ENCODE measurements at places on chromosomes 1 and 21. TPM values are rescaled to one million over a fixed set of nuclear protein-coding genes. Genes with fewer than 3 reads are reported as not detected.

NUP133 gene
- total RNA-seq, result 53.9 TPM

- no peaks in the 10 kb centered on the region for H3K36me3 ChIP-seq
- H3K4me3 ChIP-seq, result no peak overlapping the region
- H3K27ac ChIP-seq, result no peak overlapping the region
- H3K4me1 ChIP-seq, result peaks cover 8% of the 10 kb centered on the region
Measured at GRCh38 chr1:47424336-47424982, 8.4 kb downstream of the FOXE3 start.

- H3K4me3 ChIP-seq, result no peak overlapping the region
- peaks cover 10% of the 10 kb centered on the region for H3K4me1 ChIP-seq
- no peaks in the 10 kb centered on the region for H3K36me3 ChIP-seq
- no peak for DNase-seq
- H3K27me3 ChIP-seq, result peaks cover 29% of the 10 kb centered on the region
- H3K27ac ChIP-seq, result no peak overlapping the region
Measured at GRCh38 chr1:53378932-53379661, 51.2 kb upstream of the LRP8 start.

DNA sequence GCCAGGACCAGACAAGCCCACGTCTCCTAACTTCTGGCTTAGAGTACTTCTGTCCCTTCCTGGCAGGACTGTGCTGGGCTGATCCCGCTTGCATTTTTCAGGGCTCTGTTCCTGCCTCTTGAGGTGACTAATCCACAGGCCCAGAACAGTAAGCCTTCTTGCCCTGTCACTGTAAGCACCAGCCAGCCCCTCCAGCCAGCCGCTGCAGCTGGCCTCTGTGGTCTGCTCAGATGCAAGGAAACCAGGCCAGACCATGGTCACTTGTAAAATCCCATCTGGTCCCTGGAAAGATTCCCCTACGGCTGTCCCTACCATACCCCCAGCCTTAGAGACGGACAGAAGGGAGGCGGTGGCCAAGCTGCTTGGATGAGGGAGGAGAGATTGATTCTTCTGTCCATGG lies 74.2 kb downstream of the KIRREL1 start:
- peaks cover 9% of the 10 kb centered on the region for H3K27me3 ChIP-seq
- H3K36me3 ChIP-seq, result peaks cover 4% of the 10 kb centered on the region
- H3K4me1 ChIP-seq, result peaks cover 69% of the 10 kb centered on the region
- DNase-seq, result no peak
- no peak overlapping the region for H3K27ac ChIP-seq

- H3K36me3 ChIP-seq, result no peaks in the 10 kb centered on the region
- H3K27me3 ChIP-seq, result no peaks in the 10 kb centered on the region
Measured at GRCh38 chr1:80003250-80003649, 996.7 kb upstream of the ADGRL4 start.

CALML6 gene
- 0.36 TPM for total RNA-seq

SPRR2G gene
- not detected for total RNA-seq

DNA sequence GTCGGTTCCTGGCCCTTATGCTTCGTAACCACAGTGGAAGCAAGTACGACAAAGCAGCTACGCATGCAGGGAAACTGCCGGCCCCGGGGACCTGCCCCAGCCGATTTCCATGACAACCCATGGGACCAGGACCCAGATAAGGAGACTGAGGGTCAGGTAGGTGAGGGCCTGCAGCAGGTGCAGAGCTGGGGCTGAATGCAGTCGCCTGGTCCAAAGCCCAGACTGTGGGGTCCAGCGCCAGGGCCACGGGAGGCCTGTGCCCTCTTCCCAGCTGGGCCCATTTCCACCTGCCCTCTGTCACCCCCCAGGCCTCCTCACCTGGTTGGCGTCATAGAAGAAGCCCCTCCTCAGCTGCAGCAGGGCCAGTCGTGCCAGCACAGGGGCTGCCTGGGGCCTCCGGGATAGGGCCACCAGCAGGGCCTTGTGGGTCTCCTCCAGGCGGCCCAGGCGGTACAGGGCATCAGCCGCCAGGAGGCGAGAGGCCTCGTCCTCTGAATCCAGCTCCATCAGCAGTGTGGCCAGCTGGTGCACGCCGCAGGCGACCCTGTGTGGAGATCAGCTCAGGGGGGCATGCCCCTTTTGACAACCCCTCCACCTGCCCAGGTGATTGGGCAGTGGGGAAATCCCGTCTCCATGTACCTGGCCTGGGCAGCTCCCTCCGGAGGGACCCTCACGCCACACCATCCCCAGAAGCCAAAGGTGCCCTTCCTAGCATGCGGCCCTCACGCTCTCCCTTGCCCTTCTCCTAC lies 14.2 kb downstream of the TTC34 start:
- no peak overlapping the region for H3K4me3 ChIP-seq
- H3K4me1 ChIP-seq, result no peaks in the 10 kb centered on the region

DNA sequence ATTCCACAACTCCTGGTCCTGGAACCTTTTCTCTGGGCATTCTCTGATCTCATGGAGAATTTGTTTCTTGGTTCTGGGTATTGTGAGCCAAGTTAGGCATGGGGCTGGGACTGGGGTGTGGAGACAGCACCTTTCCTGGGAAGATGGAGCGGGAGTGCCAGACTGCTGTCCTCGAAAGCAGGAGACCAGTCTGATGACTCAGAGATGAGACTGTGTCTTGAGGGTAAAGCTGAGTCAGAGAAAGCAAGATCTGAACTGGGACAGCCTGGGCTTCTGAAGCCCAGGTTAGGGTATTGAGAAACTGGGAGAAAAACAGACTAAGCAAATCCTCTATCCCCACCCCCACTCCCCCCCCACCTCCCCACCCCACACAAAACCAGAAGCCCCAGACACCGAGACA lies 2.2 kb upstream of the KANK4 start:
- no peaks in the 10 kb centered on the region for H3K36me3 ChIP-seq
- no peak for DNase-seq
- H3K27ac ChIP-seq, result no peak overlapping the region

GRCh38 chr1:98164509-98164908 lies 243.7 kb upstream of the DPYD start:
- H3K4me1 ChIP-seq, result no peaks in the 10 kb centered on the region
- no peak for DNase-seq
- no peaks in the 10 kb centered on the region for H3K36me3 ChIP-seq
- H3K27me3 ChIP-seq, result no peaks in the 10 kb centered on the region
- no peak overlapping the region for H3K4me3 ChIP-seq
- no peak overlapping the region for H3K27ac ChIP-seq

FCRL5 gene
- total RNA-seq, result not detected

ZC3H12A gene
- total RNA-seq, result 18.3 TPM

GRCh38 chr1:205775717-205776056 lies 405 bp upstream of the RAB29 start:
- peak overlapping the region; percentile 91 for H3K27ac ChIP-seq
- peaks cover 38% of the 10 kb centered on the region for H3K27me3 ChIP-seq
- H3K4me1 ChIP-seq, result peaks cover 14% of the 10 kb centered on the region
- no peak for DNase-seq
- no peaks in the 10 kb centered on the region for H3K36me3 ChIP-seq

GRCh38 chr1:191882870-191883269 lies 275.4 kb upstream of the RGS18 start:
- H3K36me3 ChIP-seq, result no peaks in the 10 kb centered on the region
- no peak overlapping the region for H3K27ac ChIP-seq
- no peak for DNase-seq

GBP5 gene
- 0.56 TPM for total RNA-seq

KLF17 gene
- not detected for total RNA-seq

DNA sequence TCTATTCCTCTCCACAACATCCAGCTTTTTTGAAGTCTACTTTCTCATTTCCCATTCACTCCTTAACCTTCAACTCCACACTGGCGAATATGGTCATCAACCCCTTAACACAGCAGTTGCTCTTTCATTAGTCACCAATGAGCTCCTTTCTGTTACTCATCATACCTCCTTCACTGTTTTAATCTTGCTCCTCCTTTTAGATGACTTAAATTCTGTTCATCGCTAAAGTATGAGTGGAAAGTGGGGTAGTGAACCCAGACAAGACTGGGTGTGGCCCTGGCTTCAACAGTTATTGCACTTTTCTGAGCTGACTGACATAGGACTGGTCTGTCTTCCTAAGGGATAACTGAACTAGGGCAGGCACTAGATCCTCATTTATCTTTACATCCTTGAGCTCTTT lies 51.3 kb downstream of the AKT3 start:
- no peaks in the 10 kb centered on the region for H3K4me1 ChIP-seq
- H3K4me3 ChIP-seq, result no peak overlapping the region
- H3K36me3 ChIP-seq, result no peaks in the 10 kb centered on the region
- no peak for DNase-seq
- H3K27ac ChIP-seq, result no peak overlapping the region
- H3K27me3 ChIP-seq, result no peaks in the 10 kb centered on the region

PCAT6 gene
- 13.9 TPM for total RNA-seq

DNA sequence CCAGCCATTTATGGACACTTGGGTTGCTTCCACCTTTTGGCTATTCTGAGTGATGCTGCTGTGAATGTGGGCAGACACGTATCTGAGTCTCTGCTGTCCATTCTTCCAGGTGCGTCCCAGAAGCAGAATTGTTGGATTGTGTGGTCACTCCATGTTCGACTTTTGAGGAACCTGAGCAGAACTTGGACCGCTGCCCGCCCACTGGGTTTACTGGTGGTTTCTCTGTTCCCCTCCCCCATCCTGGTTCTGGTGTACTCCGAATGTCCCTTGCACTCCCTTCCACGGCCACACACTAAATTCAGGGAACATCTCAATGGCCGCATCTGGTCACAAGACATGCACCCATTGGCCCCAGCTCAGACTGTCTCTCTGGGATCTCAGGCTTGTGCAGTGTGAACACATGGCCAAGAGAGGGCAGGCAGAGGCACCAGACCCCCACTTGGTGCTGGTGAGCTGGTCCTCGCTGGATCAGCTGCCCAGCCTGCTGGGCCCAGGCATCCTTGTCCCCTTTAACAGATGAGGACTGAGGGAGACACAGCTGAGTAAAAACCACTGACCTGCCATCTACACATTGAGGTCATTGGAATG lies 565.1 kb downstream of the NPHP4 start:
- DNase-seq, result no peak
- H3K27me3 ChIP-seq, result peaks cover 68% of the 10 kb centered on the region
- no peaks in the 10 kb centered on the region for H3K36me3 ChIP-seq
- H3K4me1 ChIP-seq, result peaks cover 40% of the 10 kb centered on the region
- no peak overlapping the region for H3K4me3 ChIP-seq
- no peak overlapping the region for H3K27ac ChIP-seq

DNA sequence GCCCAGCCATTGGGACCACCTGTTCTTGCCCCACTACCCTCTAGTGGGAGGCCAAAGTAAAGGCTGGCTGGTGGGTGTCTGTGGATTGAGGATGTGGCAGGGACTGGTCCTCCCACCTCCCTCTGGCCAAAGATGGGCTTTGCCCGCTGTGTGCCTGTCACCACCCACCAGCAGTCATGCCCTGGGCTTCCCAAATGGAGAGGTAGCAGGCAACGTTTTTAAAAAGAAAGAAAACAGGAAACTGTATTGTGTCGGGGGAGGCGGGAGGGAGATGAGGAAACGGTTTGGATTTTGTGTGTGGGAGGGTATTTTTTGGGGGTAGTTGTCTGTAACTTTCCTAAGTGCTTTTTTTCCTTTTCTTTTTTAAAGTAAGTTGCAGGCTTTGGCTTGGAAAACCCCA lies 30.1 kb downstream of the SZRD1 start:
- peaks cover 11% of the 10 kb centered on the region for H3K4me1 ChIP-seq
- H3K27ac ChIP-seq, result no peak overlapping the region
- H3K36me3 ChIP-seq, result peaks cover 12% of the 10 kb centered on the region
- DNase-seq, result no peak
- H3K27me3 ChIP-seq, result no peaks in the 10 kb centered on the region
- no peak overlapping the region for H3K4me3 ChIP-seq

DNA sequence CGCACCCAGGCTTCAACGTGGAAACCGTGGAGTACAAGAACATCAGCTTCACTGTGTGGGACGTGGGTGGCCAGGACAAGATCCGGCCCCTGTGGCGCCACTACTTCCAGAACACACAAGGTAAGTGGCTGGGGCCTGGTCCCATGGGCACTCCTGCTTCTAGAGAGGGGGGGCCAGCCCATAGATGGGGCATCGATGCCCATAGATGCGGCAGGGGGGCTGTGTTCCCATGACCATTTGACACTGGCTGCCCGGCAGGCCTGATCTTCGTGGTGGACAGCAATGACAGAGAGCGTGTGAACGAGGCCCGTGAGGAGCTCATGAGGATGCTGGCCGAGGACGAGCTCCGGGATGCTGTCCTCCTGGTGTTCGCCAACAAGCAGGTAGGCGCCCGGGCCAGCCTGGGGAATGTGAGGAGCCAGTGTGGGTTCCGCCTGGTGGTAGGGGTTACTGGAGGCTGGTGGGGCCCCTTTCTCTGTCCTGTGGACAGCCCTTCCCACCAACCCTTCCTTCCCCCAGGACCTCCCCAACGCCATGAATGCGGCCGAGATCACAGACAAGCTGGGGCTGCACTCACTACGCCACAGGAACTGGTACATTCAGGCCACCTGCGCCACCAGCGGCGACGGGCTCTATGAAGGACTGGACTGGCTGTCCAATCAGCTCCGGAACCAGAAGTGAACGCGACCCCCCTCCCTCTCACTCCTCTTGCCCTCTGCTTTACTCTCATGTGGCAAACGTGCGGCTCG lies 5.6 kb downstream of the C1orf35 start:
- no peak overlapping the region for H3K4me3 ChIP-seq
- H3K27ac ChIP-seq, result no peak overlapping the region
- peaks cover 28% of the 10 kb centered on the region for H3K36me3 ChIP-seq
- H3K4me1 ChIP-seq, result peaks cover 8% of the 10 kb centered on the region
- H3K27me3 ChIP-seq, result no peaks in the 10 kb centered on the region

DNA sequence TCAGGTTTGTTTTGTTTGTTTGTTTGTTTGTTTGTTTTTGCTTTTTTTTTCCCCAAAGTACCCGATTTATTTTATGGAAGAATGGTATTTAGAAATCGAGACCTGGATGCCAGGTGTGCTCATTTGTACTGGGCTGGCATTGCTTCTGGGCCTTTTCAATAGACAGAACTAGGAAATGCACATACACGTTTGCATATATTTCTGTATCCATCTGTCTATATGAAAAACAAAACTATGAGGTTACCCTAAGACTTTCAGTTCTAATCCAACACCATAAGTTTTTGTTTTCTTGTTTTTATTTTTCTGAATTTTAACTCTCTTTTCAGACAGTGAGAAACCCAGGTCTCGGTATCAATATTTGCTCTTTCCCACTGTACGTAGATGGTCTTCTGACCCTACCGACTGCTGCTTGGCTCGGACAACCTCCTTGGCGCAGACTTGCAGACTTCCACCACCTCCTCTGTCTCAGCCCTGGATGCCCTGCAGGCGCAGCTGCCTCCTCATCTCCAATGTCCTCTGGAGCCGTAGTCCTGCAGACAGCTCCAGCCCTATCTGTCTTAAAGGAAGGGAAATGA lies 171.7 kb downstream of the NEK7 start:
- no peaks in the 10 kb centered on the region for H3K27me3 ChIP-seq
- H3K36me3 ChIP-seq, result no peaks in the 10 kb centered on the region
- no peak for DNase-seq
- H3K27ac ChIP-seq, result no peak overlapping the region
- peaks cover 6% of the 10 kb centered on the region for H3K4me1 ChIP-seq
- no peak overlapping the region for H3K4me3 ChIP-seq

- H3K4me1 ChIP-seq, result no peaks in the 10 kb centered on the region
- DNase-seq, result no peak
- no peak overlapping the region for H3K4me3 ChIP-seq
- H3K27me3 ChIP-seq, result no peaks in the 10 kb centered on the region
Measured at GRCh38 chr1:71166178-71167173, 85.6 kb upstream of the ZRANB2 start.

- H3K4me3 ChIP-seq, result no peak overlapping the region
- no peak overlapping the region for H3K27ac ChIP-seq
- DNase-seq, result no peak
- H3K27me3 ChIP-seq, result no peaks in the 10 kb centered on the region
- H3K36me3 ChIP-seq, result peaks cover 62% of the 10 kb centered on the region
Measured at GRCh38 chr1:183911285-183911684, 106.4 kb downstream of the RGL1 start.
